Colonic mucosa (tissue), 4 donors: ENCODE measurements at places on chromosomes 16 and 17. TPM values are rescaled to one million over a fixed set of nuclear protein-coding genes. Genes with fewer than 3 reads are reported as not detected.
A peak's percentile ranks its signal among the peaks of the same experiment; 100 is the strongest.

- no peak for DNase-seq
Observed at GRCh38 chr16:10078541-10078949, 103.7 kb downstream of the GRIN2A start.

DNA sequence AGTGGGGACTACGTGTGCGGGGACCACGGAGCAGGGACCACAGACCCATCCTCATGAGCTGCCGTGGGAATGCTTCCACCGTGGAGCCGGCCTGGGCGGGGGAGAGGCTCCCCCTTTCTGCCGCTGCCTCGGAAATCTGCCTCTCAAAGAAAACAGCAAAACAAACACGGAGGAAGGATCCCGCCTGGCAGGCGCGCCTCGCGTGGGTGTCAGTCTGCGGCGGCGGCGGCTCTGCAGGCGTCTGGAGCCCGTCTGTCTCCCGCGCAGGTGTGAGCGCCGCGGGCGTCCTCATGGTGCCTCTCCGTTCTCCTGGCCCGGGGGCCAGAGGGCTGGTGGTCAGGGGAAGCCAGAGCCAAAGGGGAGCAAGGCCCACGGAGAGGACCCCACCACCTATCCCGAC is 27.5 kb downstream of the GSE1 start:
- DNase-seq, result no peak

GRCh38 chr17:11893862-11894261 is 103.4 kb downstream of the ZNF18 start:
- DNase-seq, result no peak

DNA sequence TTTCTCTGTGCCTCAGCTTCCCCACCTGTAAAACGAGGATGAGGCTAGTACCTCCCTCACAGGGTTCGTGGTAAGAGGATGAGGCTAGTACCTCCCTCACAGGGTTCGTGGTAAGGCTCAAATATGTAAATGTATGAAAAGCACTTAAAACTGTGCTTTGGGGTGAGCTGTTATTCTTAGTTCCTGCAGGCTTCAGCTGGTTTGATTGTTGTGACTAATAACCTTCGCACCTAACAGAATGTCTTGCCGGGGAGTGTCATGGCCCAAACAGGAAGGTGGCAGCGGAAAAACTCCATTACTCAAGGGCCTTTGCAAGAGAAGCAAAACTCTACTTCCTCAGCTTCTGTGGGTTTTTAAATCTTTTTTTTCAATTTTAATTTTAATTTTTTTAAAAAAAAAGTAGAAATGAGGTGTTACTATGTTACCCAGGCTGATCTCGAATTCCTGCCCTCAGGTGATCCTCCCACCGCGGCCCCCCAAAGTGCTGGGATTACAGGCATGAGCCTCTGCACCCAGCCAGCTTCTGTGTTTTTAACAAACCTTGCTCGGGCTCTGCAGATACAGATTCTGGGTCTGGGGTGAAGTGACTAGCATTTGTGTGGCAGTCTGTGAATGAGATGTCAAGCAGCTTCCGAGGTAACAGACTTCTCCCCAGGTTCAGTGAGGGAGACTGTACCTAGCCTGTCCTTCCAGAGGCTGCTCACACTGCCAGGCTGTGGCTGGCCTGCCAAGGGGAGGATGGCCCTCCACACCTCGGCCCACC is 103.0 kb downstream of the RAB11FIP4 start:
- peak; percentile 57 for DNase-seq

GRCh38 chr16:89277641-89278341 is 60.3 kb downstream of the ZNF778 start:
- no peak for DNase-seq

DNA sequence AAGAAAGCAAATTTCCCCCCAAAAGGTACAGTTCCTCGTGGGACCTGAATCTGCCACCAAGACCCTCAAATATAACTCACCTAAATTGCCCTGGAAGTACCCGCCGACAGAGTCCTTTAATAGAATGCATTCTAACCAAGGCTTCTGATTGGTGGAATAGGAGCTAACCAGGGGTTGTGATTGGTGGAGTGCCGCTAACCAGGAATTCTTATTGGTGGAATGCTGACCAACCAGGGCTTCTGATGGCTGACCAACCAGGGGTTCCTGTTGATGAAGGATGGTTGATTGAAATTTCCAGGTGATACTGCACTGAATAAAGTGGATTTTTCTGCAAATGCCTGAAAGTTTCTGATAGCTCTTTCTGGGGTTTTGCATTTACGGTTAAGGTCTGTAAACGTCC is 6.5 kb downstream of the TFAP4 start:
- no peak for DNase-seq

- DNase-seq, result no peak
Observed at GRCh38 chr16:76777721-76778465, 413.1 kb upstream of the MON1B start.

Gene OR1F1
- total RNA-seq, result not detected

Gene IRX6
- total RNA-seq, result not detected

Gene GTF3C1
- 40.1 TPM for total RNA-seq

Gene SLC38A8
- not detected for total RNA-seq
